ENCODE measurements at places on chromosomes 3 and 15.

GRCh38 chr3:13879946-13880810 lies at the start of gene WNT7A:
TSS of gene WNT7A (minus strand) at chr3:13880071. CDS start at chr3:13879816, 255 bp downstream.
- DNase-seq, result peak; percentile 63

- DNase-seq, result no peak
Observed at GRCh38 chr3:136734382-136735070, 17.7 kb downstream of the STAG1 start.

DNA sequence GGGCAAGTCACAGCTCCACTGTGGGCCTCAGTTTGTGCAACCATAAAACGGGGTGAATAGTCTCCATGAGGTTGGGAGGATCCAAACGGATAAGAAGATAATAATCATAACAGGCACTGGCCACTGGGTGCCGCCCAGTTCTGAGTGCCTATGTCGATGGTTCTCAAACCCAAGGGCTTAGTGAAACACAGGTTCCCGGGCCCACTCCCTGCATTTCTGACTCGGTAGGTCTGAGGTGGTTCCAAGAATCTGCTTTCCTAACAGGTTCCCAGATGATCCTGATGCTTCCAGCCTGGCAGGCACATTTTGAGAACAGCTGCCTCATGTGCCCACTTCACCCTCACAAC lies 21.2 kb downstream of the ALS2CL start:
- DNase-seq, result no peak

DNA sequence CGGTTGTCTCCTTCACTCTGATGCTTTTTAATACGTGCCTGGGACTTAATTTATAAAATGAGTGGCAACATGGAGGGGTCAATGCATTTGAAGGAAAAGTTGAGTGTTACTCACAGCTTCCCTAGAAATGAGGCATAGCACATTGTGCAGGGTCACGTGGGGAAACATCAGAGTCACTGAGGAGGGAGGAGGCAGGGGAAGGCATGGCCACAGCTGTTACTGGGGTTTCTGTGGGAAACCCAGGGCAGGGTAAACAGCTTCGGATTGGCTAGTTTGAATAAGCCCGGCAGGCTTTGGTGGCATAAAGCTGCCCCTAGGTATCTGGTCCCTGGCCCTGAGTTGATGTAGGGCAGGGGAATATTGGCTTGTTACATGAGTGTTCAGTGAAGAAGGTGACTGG lies 98.9 kb upstream of the ST8SIA2 start:
- no peak for DNase-seq

DNA sequence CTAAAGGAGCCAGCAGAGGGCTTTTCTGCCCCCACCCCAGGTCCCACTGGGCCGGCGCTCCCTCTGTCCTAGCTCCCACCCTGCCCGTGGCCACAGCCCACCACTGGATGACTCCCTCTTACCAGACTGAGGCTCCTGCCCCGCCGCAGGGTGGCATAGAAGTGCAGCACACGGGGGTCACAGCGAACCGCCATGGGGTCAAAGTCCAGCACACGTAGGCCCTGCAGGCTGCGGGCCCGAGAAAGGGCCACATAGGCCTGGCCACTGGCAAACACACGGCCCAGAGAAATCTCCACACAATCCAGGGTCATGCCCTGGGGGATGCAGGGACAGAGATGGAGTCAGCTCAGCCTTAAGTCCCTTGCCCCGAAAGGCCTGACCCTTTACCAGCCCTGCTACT lies 9.0 kb downstream of the PIF1 start:
- no peak for DNase-seq

Measured in T-helper 17 cell (primary cell).